ENCODE measurements at places on chromosomes 4 and X.

DNA sequence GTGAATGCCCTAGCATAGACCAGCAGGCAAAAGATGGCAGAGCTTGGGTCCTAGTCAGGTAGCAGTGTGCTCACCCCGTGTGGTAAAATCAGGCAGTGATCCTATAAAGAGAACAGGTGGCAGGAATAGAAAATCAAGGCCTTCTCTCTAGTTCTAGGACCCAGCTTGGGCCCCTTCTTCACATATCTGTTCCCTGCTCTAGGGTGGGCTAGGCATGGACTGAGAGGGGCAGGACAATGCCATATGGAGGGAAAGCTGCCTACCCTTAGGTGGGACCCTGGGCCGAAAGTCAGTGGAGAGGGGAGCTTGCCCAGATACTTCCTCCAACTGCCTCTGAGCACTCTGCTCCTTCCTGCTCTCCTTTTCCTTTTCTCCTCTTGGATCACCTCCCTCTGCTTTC, 117.4 kb upstream of the NALF2 start:
- DNase-seq = no peak

- DNase-seq = no peak
Observed at GRCh38 chrX:65744965-65745364, 77.5 kb downstream of the MSN start.

- no peak for DNase-seq
Observed at GRCh38 chrX:150623583-150623982, 55.2 kb downstream of the MTM1 start.

DNA sequence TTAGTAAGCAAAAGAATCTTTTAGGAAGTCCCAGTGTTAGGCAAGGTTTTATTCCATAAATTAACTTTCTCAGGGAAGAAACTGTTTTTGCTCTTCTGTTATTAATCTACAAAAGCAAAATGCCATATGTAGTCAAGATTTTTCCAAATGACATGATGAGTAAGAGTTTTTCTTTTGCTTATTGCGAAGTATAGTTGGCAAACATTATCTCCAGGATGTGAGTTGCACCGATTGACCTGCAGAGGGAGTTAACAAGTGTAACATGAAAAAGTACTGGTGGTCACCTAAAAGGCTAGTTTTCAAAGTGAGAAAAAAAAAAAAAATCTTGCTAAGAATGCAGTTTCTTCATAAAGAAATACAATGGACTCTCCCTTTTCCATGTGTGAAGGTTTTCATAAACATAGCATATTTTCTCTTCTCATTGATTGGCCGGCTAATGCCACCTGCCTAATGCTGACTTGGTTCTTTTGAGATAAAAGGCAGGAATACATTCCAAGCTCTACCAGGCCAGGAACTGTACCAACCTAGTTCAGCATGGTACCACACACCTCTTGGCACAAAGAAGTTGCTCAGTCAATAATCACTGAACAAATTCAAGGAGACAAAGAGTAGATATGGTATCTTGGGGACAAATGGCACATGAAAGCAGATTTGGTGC, 100.2 kb downstream of the LNX1 start:
- peak; percentile 94 for DNase-seq

GRCh38 chrX:16479206-16479869, 170.6 kb upstream of the S100G start:
- peak; percentile 70 for DNase-seq

GRCh38 chrX:151752847-151753246, 18.3 kb downstream of the CNGA2 start:
- no peak for DNase-seq
